ENCODE measurements at places on chromosomes 13 and 19.

GRCh38 chr19:11196406-11197287, 698 bp downstream of the KANK2 start:
- peak; percentile 38 for DNase-seq

GRCh38 chr13:113952151-113952982, 21.5 kb downstream of the C13orf46 start:
- DNase-seq: no peak

- no peak for DNase-seq
These were observed 12.9 kb downstream of the TBC1D4 start for GRCh38 chr13:75469047-75469446.

GRCh38 chr19:31352782-31353651, 3.8 kb upstream of the TSHZ3 start:
- no peak for DNase-seq

GRCh38 chr13:75225288-75226032, 256.5 kb downstream of the TBC1D4 start:
- DNase-seq: no peak

- DNase-seq: no peak
These were observed 353 bp downstream of the RFX2 start for GRCh38 chr19:6109947-6110346.

DNA sequence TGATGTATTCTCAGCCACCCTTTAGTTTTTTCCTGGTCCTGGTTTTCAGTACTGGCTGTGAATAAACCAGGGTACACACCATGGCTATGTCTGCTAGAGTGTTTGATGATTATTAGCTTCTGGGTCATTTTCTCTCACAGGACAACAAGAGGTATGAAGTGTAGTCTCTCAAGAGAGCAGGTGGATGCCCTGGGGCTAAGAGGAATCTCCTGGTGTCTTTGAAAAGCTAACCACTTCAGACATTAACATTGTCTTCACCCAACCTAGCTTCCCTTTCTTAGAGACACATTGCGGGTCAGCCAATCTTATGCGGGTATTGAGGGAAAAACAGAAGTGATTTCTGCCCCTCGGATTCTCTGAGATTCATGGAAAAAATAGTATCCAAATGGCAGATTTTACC, 1.6 kb downstream of the ZNF730 start:
- no peak for DNase-seq

DNA sequence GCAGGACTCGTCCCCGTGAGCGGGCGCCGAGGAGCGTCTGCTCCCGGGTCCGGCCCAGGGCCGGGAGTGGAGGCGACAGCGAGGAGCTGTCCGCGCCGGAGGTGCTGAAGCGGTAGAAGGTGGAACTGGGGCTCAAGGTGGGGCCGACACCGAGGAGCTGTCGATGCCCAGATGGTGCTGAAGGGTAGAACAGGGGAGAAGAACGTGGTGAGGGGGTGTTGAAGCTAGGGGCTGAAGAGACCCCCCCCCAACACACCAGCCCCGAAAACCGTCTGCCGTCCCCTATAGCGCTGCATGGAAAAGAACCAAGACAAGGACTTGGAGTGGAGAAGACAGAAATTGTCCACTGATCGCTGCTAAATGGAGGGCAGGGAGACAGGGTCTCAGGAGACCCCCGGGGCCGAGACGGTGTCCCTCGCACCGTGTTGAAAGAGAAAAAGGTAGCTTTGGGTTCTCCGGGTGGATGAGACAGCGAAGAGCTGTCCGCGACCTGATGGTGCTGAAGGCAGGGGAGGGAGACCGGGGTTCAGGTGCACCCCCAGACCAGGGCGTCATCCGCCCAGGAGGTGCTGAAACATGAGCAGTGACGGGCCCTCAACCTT, 7.1 kb upstream of the PDE4C start:
- DNase-seq: peak; percentile 56

DNA sequence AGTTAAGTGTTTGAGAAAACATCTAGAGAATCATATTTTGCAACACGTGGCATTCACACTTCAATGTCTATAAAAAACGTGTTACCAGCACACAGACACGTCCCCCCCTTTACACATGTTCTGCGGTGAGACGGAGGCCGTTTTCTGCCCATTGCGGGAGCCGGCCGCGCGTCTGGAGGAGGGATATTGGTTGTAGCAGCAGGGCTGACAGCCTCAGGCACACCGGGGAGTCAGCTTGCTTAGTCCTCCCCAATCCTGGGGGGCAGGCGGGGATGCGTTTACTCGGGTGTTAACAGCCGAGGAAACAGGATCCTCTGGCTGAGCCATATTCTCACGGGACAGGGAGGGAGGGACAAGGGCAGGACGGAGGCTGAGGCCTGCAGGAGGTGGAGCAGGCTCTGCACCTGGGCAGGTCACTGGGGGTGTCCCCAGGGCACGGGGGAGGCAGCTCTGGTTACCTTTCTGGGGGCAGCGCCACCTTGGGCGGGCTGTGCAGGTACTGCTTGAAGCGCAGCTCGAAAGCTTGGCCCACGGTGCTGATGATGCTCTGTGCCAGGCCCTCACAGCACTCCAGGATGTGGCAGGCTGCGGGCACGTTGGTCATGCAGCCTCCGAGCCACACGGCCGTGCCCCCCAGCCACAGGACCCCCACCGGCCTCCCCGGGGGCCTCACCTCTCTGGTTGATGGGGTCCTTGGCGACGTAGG, 25.0 kb downstream of the SHC2 start:
- DNase-seq: no peak

DNA sequence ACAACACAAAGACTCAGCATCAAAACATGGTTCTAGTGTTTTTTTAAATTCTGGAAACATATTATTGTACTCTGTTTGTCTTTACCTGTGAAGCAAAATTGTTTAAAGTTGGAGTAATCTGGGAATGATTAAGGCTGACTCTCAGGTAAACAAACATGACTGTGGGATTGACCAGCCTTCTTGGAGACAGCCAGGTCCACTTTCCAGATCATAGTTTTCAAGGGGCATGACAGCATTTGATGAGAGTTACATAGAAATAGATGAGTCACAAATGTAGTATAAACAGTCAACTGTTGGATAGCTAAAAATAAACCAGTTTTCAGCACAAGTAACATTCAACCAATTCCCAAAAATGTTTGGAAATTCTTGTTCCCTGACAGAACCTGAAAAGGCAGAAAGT, 1680.9 kb downstream of the OLFM4 start:
- DNase-seq: no peak

GRCh38 chr13:41222259-41222852, 28.0 kb upstream of the KBTBD7 start:
- peak; percentile 28 for DNase-seq

GRCh38 chr13:21343659-21344058, 115.4 kb downstream of the ZDHHC20 start:
- no peak for DNase-seq

- DNase-seq: no peak
These were observed 17.8 kb downstream of the ERCC5 start for GRCh38 chr13:102863590-102863989.

- no peak for DNase-seq
These were observed 188.7 kb downstream of the LHFPL6 start for GRCh38 chr13:39414339-39414738.

DNA sequence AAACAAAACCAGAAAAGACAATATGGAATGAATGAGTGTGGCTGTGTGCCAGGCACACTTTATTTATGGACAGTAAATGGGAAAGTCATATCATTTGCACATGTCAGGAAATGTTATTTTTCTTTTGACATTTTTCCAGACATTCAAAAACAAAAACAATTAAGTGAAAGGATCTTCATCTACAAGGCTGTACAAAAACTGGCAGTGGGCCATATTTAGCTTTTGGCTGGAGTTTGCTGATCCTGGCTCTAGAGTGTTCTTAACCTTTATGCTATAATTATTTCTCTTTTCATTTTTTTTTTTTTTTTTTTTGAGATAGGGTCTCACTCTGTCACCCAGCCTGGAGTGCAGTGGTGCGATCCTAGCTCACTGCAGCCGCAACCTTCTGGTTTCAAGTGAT, 6.5 kb upstream of the TNFSF9 start:
- no peak for DNase-seq

DNA sequence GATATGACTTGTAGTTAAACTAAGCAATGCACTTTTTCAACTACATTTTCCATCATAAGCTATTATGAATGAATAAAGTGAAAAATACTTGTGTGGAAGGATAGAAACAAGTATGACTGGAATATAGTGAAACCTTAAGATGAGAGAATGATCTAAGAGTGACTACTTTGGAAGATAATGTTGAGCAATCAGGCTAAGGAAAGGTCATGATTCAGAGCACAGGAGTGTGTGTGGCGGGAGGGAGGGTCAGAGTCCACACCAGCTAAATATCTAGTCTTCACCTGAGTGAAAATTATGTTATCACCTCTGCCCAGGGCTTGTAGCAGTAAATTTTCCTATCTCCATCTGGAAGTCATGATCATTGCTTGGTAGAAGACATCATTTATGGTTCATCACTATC, 833.4 kb upstream of the ATXN8OS start:
- peak; percentile 31 for DNase-seq

DNA sequence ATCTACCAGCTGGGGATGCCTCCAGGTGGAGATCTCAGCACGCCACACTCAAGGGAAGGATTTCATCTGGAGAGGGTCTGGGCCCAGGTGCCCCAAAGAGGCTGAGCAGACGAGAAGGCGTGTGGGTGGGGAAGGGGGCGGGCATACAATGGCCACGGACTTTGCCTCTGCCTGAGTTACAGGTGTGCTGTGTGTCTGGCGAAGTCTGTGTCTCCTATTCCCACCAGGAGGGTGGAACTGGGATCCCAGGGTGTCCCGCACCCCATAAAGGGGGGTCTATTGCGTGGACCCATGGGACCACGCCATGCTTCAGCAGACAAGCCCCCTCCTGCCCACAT, 3.6 kb downstream of the TLE2 start:
- DNase-seq: peak; percentile 78

DNA sequence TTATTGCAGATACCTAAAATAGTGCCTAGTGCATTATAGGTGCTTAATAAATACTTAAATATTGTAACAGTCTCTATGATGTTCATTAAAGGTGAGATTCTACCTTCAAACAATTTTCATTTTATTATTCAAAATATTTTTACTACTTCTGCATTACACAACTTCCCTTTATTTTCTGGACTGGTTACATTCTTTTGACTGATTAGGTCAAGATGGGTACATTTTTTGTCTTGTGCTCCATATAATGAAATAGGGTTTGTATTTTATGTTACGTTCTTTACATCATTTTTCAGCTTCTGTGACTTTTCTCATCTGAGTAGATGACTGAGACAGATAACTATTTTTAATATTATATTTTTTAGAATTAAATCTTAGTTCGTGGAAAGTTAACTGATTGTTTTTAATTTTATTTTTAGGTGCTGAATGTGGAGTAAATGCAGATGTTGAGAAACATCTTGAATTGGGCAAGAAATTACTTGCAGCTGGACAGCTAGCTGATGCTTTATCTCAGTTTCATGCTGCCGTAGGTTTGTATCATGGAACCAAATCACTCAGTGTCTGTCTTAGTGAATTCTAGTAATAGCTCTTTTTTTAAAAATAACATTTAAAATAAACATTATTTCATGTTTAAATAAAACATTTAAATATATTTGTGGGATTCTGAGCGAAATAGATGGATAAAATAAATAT, 32.0 kb downstream of the DNAJC3 start:
- no peak for DNase-seq

DNA sequence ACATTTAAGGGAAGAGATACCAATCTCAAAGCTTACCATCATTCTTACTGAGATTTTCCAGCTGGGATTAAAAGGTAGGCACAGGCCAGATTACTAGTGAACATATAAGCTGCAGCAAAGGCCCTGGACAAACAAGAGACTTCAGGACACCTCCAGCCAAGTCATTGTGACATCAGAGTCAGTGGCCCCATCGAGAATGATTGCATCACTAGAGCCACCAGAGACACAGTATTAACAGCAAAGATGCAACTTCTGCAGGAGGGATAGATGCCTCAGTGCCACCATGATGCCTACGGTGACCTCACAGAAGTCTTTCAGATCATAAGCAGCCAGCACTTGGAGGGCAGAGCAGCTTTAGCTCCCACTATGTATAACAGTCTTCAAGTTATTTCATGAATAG, 8.6 kb downstream of the RUBCNL start:
- no peak for DNase-seq

GRCh38 chr13:37791699-37792098, 77.9 kb downstream of the TRPC4 start:
- no peak for DNase-seq

DNA sequence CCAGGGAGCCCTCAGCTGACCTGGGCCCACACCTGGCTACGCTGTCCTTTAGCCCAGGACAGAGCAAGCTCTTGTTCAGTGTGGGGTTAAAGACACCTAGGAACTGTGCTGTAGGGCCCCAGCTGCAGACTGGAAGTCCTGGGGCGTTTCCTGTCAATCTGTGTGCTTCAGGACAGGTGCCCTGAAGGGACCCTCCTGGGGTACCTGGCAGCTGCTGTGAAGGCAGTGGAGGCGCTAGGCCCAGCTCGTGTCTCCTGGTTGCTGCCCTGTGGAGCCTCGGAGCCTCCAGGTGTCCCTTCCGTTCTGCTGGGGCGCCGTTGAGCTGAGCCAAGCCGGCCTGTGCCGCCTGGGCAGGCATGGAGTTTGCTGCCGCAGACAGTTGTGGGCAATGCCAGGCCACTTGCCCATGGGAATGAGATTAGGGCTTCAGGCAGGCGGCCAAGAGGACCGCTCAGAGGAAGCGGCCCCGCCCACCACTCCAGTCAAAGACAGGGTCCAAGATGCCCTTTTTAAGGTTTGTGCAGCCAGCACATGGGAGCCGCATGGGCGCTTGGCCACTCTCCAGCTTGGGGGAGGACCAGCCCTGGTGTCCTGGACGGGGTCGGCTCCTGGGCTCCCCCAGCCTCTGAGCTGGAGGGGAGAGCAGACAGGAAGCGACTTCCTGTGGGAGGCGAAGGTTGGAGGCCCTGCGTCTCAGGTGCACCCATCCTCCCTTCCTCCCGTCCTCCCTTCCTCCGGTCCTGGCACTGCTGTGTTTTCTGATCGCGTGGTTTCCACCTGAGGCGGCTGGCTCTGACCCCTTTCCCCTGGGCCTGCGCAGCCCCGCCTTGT, 4.0 kb downstream of the PTBP1 start:
- peak; percentile 40 for DNase-seq

- DNase-seq: no peak
These were observed 95.0 kb downstream of the CDK8 start for GRCh38 chr13:26348966-26349365.

GRCh38 chr13:108961542-108962125, 332.2 kb downstream of the MYO16 start:
- DNase-seq: peak; percentile 9

DNA sequence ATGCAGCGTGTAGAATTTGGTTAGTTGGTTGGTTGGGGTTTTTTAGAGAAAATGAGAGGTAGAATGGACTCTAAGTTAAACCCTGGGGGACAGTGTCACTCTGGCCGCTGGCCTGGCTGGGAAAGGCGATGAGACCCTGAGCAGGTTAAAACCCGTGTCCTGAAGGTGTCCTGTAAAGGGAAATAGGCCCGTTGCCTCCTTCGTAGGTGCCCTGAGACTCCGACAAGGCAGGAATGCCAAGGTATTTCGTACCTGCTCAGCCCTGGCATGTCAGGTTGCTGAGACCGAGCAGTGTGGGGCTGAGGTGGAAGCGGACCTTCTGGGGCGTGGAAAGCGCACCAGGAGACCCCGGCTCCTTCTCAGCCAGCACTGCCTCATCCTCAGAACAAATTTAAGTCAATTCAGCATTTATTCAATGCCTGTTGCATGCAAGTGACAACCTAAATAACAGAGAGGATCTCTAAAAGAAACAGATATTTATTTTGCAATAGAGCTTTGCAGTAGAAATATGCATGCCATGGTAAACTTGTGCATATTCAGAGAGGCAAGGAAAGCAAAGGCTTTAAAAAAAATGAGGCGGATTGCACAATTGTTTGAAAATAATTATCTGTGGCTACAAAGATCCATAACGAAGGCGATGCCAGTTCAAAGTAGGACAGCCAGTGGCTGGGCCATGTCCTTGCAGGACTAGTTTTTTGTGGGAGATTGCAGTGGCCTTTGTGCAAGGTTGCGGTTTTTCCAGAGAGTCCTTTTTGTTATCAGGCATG, 1.4 kb upstream of the RAB20 start:
- DNase-seq: peak; percentile 35

Data from large intestine (tissue), 12 donors.